Stimulated activated CD8-positive, alpha-beta memory T cell treated with anti-CD3 and anti-CD28 coated beads, Interleukin-7, amount 100 ng/mL, for 24 hours (primary cell): ENCODE measurements at places on chromosomes 16 and 17.

- DNase-seq, result no peak
These were observed 56.1 kb downstream of the SKAP1 start for GRCh38 chr17:48373883-48374282.

DNA sequence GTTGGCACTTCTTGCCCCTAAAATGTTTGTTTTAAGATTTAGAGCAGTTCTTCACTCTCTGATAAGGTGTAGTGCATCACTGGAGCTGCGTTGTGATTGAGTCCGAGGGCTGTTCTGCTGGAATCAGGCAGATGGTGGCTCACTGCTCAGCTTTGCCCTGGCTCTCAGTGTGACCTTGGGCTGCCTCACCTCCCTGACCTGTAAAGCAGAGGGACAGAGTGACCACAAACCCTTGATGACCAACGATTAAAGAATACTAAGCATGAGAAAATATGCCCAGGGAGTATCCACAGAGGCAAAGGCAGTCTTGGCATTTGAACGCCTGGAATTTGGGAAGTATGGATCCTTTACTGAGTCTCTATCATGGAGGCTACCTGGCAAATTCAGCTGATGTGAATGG lies 18.1 kb downstream of the CMIP start:
- no peak for DNase-seq

DNA sequence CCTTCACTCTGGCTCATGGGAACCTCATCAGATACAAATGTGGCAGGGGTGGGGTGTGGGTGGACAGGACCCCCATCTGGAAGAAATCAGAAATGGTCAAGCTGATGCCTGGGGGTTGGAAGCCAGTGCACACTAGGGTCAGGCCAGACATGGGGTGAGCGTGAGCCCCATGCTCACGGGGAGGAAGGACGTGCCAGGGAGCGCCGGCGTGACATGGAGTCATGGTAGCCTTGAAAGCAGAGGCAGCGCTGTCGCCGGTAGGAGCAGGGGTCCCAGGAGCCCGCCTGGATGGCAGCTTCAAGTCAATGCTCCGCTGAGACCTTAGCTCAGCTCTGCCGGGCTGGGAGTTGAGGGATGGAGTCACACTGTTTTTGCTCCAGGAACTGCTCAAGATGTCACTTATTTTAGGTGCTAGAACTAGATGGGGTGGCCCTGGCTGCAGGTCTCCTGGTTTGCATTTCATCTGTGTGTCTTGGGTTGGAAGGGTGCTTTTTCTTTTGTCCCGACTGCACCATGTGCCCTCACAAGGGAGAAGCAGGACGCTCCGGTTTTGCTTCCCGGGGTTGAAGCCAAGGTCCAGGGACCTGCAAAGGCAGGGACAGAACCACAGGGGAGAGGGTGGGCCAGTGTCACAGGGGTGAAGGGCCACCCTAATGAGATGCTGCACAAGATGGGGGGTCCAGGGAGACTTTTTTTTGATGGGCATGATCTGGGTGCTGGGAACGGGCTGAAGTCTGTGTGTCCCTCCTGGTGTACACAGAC lies 51.4 kb downstream of the USP22 start:
- DNase-seq, result no peak

DNA sequence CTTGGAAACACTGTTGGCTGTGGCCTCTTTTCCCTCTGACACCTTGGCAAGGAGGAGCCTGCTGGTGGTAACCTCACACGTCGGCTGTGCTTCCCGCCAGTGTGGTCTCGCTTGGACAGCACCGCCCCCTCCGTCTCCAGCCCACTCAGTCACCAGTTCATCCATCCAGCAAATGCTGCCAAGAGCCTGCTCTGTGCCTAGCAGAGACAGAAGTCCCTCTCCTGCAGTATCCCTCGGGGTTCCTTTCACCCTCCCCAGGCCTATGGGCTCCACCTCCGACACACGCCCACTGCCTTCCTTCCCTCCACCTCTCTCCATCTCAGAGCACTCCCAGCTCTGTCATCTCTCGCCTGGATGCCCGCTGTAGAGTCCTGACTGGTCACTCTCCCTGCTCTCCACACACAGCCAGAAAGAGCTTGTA lies 12.3 kb downstream of the CACNG4 start:
- no peak for DNase-seq

DNA sequence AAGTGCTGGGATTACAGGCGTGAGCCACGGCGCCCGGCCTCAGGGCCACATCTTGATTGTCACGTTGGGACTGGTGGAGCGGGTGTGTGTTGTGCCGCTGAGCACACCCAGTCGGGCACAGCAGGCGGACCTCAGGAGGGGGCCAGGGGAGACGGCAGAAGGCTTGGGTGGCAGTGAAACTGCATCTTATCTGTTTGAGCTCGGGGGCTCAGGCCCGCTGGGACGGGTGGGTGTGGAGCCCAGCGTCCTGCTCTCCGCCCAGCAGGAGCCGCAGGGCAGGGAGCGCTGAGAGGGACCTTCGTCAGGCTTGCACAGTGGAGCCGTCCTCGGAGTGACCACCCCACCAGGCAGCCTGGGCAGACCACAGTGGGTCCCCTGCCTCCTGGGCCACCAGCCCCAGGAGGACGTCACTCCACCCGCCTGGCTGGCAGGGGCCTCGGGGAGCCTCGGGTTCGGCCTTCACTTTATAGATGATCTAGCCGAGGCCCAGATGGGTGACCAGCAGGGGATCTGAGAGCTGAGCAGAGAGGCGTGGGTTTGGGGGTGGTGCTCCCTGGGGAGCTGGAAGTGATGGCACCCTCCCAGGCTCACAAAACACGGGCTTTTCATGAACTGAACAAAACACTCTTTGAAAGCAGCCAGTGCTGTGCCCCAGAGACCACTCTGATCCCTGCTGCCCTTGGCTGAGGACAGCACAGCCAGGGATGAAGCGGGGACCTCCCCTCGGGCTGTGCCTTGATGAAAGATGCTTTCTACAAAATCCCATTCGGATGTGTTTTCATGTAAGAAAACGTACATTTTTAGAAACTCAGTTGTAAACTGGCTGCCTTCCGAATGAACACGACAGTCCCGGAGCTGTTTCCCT lies 181.1 kb downstream of the SEC14L1 start:
- DNase-seq, result no peak

DNA sequence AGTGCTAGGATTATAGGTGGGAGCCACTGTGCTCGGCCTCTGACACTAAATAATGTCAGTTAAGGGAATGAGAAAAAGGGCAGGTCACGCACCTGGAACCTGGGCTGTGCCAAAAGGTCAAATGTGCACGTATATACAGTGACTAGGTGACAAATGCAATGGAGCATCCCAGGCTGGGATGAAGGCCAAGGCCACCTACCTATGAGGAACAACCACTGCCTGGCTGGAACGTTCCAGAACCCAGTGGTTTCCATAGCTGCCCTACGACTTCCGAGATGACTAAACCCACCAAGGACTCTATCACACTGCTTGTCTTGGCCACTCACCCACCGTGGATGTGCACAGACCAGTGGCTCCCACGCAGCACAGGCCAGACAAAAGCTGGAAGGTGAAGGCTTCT lies 16.1 kb downstream of the ZNF500 start:
- DNase-seq, result no peak
